Activated CD4-positive, alpha-beta T cell treated with anti-CD3 and anti-CD28 coated beads, Interleukin-2, Interleukin-6, amounts not matched to agents 100 ng/mL and 50 ng/mL, durations not matched to agents 16 hours and 8 hours (primary cell): ENCODE measurements at places on chromosomes 12 and 14.
A peak's percentile ranks its signal among the peaks of the same experiment; 100 is the strongest.

DNA sequence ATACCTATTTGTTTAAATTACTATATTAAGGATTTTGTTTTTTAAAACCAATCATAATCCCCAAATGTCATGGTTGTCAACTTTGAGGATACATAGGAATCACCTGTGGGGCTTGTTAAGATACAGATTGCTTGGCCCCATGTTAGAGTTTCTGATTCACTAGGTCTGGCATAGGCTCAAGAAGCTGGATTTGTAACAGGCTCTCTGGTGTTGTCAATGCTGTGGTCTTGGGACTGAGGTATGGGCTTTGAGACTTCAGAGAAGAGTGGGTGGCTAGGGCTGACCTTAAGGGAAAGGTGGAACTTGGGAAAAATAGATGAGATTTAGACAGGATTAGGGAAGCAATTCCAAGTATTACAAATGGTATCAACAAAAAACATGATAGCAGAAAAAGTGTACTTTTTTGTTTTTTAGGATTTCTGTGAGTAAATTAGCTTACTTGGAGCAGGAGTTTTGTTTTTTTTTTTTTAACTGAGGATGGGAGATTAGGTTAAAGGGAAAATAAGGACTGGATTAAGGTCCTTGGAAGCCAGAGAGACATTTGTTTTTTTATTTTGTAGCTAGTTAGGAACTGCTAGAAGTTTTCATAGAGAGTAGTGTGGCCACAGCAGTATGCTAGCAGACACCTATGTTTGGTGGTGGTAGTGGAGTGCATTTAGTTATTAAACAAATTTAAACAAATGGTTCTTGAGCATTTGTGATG lies 88.6 kb downstream of the RAD51B start:
- DNase-seq = no peak

- DNase-seq = no peak
Measured at GRCh38 chr12:19688532-19688931, 249.2 kb downstream of the AEBP2 start.

DNA sequence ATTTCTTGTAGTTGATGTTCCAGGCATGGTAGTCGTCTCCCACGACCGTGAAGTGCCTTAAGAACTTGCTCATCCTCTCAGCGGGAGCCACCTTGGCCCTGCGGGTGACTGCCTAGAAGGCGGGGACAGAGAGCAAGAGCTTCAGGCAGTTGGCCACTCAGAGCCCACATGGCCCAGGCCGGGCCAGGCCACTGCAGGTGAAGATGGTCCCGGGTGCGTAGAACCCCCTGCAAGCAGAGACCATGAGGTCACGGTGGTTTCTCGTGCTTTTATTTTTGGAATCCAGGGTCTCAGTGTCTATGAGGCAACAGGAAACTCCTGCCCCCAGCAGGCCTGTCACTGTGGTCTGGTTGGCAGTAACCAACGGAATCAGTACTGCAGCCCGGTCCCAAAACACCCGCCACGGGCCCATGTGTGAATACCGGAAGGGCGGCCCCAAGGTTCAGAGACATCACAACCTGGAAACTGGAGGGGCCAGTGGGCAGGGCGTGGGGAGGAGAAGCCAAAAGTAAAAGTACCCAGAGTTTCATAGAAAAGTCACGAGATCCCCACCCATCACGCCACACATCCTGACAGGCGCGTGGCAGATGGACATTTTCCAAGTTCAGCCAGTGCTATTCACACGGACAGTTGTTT lies 27.5 kb downstream of the HVCN1 start:
- peak; percentile 57 for DNase-seq

- no peak for DNase-seq
Measured at GRCh38 chr12:77678621-77679020, 152.1 kb upstream of the NAV3 start.

GRCh38 chr12:107356266-107356936 lies 263.1 kb upstream of the CRY1 start:
- DNase-seq = peak; percentile 60
